ENCODE measurements at places on chromosomes 6 and 20.

DNA sequence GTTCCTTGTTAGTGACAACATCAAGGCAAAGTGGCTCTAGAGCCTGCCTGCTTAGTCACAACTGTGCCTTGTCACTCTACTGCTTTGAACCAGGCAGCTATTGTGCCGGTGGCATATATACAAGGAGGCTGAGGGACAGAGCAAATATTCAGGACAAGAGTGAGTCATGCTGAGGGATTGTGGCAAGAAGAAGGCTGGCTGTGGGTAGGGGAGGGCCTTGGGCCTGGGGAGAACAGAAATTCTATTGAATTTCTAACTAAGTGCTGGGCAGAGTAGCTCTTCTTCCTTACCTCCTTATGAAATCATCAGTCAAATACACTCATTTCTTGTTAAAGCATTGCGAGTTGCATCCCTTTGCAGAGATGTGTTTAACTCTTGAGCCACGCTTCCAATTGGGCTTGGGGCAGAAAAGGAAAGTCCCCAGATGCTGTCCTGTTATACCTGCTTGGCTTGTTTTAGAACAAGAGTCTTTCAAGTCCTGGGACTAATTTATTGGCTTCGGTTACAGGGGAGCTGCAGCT lies 59.7 kb downstream of the PFDN4 start:
- DNase-seq, result no peak

DNA sequence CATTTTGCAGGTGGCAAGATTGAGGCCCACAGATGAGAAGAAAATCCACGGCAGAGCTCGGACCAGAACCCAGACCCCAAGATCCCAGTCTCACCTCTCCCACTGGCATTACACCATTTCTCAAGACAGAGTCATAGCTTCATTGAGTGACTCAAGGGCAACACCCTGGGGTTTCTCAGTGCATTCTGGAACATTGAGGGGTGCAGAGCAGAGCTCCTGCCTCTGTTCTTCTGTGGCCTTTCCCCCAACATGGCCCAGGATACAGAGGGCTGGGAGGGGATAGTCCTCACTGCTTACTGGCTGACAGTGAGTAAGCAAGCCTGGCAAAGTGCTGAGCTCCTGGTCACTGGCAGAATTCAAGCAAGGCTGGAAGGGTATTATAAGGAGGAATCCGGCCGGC lies 74.0 kb downstream of the MDGA1 start:
- no peak for DNase-seq

GRCh38 chr20:4071178-4071693 lies 55.9 kb upstream of the RNF24 start:
- DNase-seq, result no peak

DNA sequence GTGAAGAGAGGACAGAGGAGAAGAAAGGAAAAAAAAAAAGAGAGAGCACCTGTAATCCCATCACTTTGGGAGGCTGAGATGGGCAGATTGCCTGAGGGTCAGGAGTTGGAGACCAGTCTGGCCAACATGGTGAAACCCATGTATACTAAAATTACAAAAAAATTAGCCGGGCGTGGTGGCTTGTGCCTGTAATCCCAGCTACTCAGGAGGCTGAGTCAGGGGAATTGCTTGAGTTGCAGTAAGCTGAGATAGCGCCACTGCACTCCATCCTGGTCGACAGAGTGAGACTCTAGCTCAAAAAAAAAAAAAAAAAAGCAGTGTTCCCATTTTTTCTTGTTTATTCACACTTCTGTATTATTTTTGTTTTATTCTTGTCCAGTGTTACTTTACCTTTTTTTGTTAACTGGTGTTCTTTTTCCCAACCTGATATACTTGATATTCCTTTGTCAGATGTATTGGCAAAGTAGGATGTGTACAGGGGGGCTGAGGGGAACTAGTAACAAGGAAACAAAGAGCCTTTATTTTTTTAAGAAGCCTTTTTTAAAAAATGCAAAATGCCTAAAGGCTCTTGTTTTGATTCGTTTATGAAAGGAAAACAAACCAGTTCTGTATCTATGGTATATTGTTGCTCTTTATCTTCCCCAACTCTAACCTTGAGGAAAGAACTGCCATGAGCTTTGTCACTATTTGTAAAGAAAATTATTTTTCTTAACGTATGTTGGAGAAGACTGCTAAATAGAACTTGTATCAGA lies 22.3 kb downstream of the COL19A1 start:
- no peak for DNase-seq

GRCh38 chr6:66628917-66629316 lies 921.9 kb upstream of the EYS start:
- DNase-seq, result peak; percentile 34

- no peak for DNase-seq
Observed at GRCh38 chr20:24696396-24696795, 227.0 kb downstream of the SYNDIG1 start.

DNA sequence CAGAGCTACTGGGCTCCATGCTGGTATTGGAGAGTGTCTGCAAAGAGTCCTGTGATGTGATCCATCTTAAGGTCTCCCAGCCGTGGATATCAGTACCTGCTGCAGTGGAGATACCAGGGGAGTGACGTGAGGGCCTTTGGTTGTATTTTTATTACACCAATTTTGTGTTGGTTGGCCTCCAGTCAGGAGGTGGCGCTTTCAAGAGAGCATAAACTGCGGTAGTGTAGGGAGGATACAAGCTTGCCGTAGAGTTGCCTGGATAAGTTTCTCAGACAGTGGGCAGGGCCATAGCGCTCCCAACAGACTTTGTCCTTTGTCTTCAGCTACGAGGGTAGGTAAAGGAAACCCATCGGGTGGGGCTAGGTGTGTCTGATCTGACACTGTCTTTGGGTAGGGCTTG lies 113.0 kb upstream of the CEP162 start:
- no peak for DNase-seq

DNA sequence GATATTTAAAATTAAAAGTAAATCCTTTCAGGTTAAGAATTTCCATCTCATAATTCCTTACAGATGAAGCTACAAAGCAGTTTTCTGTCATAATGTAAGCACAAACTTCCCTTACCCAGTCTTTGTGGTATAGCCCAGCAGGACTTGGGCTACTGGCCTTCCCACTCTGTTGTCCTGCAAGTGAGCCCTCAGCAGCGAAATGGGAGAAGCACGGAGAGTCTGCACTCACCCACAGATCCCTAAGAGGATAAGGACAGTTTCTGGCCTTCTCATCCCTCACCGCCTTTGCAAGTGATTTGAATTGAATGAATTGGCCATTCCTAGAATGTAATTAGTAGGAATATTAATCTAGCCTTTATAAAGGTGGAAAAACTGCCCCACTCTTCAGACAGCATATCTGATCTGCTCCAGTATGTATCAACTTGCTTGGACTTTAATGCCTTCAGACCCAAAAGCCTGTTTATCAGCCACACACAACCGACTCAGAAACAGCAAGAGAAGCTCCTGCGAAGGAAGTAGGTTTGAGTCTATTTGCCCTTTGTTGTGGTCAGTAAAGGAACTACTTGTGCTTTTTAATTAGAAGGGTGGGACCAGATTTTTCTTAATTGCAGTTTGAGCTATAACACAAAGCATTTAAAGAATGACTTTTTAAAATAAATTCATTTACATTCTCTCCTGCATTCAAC lies 29.9 kb upstream of the PRDM1 start:
- no peak for DNase-seq

GRCh38 chr6:41626022-41626421 lies 12.2 kb upstream of the MDFI start:
- DNase-seq, result no peak

DNA sequence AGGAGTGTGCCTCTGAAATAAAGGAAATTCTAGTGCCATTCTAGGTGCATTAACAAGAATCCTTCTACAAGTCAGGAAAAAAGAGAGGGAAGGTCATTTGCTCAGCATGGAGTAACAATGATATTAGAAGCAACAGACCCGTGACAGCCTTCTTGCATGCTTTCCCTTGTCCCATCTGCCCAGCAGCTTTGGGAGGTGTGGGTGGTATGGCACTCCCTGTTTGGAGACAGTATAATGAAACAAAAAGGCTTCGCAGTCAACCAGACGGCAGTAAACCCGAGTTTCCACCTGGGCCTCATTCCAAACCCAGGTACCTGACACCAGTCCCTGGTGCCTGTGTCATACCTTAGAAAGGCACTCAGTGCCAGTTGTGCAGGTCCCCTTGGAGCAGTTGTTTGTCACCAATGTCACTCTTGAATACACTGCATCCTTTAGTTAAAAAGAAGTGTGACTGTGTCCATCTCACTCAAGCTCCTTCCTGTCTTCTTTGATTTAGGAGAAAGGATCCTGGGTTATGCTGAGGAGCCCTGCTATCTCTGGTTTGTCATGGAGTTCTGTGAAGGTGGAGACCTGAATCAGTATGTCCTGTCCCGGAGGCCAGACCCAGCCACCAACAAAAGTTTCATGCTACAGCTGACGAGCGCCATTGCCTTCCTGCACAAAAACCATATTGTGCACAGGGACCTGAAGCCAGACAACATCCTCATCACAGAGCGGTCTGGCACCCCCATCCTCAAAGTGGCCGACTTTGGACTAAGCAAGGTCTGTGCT lies 14.7 kb downstream of the STK35 start:
- DNase-seq, result no peak

DNA sequence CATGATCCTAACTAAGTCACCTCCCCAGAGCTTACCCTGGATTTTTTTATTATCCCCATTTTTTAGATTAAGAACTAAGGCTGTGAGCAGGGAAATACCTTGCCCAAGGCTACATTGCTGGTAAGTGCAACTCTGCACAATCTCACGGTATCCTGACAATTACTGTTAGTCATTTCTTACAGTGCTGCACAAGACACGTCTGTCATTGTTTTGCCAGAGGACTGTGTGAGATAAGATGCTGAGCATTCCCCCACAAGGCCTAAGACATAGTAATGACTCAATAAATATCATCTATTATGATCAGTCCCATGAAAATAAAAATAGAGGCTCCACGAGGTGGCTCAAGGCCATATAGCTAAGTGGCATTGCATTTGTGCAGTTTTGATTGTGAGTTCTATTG lies 21.0 kb downstream of the PFDN4 start:
- no peak for DNase-seq

Measured in suppressor macrophage (primary cell).